ENCODE measurements at places on chromosomes 11 and 22.

DNA sequence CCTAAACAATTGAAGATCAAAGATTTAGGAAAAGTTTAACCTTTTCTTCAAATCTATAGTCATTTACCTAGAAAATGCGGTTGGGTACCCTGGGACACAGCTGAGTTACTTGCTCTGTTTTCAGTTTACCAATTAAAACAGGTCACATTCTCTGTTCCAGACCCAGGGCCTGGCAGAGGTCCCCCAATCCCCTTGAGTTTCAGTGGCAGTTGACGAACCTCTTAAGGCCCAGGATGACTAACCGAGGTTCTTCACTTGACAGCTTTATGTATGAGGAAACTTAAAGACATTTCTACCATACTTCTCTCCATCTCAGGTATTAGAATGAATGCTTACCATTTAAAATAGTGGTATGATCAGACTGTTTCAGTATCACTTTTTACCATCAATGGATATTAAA, 16.3 kb downstream of the LDHAL6A start:
- DNase-seq, result no peak

- DNase-seq, result no peak
Observed at GRCh38 chr22:31451709-31452571, 37.7 kb downstream of the EIF4ENIF1 start.

DNA sequence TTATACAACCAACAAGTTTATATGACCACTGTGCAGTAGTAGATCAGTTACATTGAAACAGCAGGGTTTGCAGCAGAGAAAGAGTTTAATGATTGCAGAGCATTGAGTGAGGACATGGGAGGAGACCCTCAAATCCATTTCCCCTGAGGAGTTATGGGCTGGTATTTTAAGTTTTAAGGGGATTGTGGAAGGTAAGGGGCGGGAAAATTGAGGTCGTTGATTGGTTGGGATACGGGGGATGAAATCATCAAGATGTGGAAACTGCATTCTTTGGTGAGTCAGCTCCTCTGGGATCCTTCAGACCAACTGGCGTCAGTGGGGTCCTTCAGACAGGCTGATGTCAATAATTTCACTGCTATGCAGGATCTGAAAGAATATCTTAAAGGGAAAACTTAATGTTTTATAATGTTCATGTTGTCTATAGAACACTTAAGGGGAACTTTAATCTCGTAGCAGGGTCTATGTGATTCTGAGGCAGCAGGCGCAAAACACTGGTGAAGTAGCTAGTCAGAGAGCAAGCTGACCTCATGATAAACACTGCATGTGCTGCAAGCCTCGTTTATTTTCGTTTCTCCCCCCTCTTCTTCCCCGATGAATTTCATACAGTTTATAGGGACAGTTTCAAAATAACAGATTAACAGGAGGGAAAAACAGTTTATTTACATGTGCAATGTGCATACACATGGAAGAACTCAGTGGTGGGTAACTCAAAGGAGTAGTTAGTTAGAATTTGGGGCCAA, 17.4 kb upstream of the BACE1-AS start:
- no peak for DNase-seq

- DNase-seq, result no peak
Observed at GRCh38 chr11:118581057-118581456, 8.8 kb downstream of the ARCN1 start.

- DNase-seq, result no peak
Observed at GRCh38 chr11:104033134-104033533, 3.3 kb upstream of the DDI1 start.

GRCh38 chr22:25386538-25386884, 167.1 kb downstream of the CRYBB2 start:
- no peak for DNase-seq

- no peak for DNase-seq
Observed at GRCh38 chr11:116862185-116862584, 24.8 kb upstream of the APOA1 start.

- no peak for DNase-seq
Observed at GRCh38 chr11:37613031-37613430, 1015.0 kb upstream of the RAG2 start.

DNA sequence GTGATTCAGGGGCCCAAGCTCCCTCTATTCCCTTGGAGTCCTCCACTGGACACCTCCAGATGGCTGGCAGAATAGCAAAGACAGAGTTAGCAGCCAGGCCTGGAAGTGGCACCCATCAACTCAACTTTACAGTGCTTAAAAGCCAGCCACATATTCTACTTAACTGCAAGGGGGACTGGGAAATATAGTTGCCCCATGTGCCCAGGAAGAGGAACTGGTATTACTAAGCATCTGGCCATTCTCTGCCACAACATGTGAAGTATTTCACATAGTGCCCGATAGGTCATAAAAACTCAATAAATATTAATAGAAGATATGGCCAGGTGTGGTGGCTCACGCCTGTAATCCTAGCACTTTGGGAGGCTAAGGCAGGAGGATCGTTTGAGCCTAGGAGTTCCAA, 5.5 kb upstream of the IL10RA start:
- DNase-seq, result no peak

Data from stimulated activated CD8-positive, alpha-beta memory T cell treated with anti-CD3 and anti-CD28 coated beads, Interleukin-2, amount 100 ng/mL, for 48 hours (primary cell).